ENCODE measurements at places on chromosomes 5 and 9.

DNA sequence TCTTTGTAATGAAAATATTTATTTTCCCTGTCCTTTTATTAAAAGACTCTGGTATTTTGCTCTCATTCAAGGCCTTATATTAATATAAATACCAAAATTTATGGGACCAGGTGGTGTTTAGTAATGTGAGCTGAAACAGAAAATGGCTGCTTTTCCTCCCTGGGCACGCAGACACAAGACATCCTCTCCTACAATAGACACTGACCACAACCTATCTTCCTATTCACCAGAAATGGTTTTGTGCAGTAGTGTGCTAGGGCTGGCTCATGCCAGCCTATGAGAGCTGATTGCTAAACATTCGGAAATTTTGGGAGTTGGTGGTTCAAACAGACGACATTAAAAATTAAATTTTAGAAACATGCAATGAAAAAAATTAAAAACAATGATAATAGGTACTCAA lies 338.2 kb downstream of the BNC2 start:
- DNase-seq, result no peak

- DNase-seq, result peak; percentile 14
These were observed 188.8 kb downstream of the FBN2 start for GRCh38 chr5:128349044-128349858.

GRCh38 chr9:37929441-37929895 lies 25.5 kb upstream of the SLC25A51 start:
- no peak for DNase-seq

DNA sequence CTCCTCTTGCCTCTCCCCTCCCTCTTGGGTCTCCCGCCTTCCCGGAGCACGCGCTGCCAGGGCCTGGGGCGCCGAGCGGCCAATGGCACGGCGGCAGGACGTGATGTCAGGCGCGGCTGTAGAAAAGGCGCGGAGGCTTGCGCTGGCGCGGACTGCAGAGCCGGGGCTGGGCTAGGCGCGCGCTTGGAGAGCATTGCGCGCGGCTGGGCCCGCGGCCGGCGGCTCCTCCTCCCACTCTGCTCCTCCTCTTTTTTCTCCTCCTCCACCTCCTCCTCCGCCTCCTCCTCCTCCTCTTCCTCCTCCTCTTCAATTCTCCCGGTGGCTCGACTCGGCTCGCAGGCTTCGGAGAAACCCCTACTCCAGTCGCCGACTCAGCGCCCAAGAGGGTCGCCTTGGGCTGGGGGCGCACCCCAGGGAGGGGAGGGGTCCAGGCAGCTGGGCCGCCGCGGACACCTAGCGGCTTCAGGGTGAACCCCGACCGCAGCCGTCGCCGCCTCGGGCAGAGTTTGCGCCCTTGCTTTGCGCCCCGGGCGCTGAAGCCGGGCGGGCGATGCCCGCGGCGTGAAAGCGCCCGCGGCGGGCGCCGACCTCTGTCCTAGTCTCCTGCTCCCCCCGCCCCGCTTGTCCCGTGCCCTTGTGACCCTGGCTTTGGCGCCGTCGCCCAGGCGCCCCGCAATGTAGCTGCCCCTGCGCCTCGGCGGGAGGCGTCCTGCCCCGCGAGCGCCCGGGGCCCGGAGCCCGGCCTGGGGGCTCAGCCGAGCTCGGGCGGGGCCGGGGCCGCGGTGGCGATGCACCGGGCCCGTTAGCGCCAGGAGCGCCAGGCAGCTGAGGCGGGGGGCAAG lies at the start of gene LHX2:
Gene LHX2, plus strand, starts transcription at position 309 of the 842 bp plus-strand sequence. CDS start 581 bp downstream, outside the sequence.
- peak; percentile 91 for DNase-seq

DNA sequence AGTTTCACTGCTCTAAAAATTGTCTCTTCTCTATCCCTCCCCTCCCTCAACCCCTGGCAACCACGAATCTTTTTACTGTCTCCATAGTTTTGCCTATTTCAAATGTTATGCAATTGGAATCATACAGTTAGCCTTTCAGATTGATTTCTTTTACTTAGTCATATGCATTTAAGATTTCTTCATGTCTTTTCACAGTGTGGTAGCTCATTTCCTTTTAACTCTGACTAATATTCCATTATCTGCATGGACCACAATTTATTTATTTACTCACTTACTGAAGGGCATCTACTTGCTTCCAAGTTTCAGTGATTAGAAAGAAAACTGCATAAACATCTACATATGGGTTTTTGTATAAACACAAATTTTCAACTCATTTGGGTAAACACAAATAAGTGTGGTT lies 372.3 kb downstream of the CDH18 start:
- no peak for DNase-seq

- DNase-seq, result no peak
These were observed 36.4 kb upstream of the IPPK start for GRCh38 chr9:92706218-92706940.

DNA sequence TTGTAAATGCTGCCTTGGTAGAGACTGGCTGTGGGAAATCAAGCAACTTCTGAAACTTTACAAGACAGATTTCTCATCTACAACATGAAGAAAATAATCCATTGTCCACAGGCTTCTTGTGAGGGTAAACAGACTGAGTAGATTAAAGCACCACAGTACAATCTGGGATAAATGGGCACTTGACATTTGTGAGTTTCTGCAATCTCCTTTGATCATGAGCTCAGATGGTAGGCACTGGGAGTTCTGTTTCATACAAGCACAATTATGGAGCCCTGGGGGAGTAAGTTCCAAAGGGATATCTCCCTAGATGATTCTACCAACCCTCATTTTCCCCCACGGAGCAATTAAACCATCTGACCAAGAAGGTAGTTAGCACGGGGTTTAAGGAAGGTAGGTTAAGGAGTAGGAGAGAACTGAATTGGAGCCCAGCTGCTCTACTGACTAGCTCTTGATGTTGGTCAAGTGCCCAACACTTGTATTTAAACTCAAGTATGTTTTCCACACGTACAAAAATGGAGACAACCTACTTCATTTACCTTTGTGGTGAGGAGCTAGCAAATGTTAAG lies 479.5 kb upstream of the TNC start:
- DNase-seq, result no peak

DNA sequence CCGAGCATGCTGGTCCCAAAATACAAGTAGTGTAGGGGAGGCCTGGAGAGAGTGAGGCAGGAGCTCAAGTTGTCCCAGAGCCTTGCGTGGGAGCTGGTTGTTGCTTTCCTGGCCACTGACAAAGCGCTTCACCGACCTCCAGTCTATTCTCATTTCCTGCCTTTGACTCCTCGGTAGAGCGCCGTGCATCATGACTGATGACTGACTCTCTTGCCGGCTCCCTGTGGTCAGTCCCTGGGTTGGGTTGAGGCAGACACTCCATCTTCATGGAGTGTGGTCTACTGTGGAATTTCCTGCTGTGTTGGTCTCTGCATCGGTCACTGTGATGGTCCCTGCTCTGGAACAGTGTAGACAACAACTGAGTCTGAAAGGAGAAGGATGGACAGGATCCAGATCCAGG lies 175.1 kb upstream of the S1PR3 start:
- DNase-seq, result no peak

DNA sequence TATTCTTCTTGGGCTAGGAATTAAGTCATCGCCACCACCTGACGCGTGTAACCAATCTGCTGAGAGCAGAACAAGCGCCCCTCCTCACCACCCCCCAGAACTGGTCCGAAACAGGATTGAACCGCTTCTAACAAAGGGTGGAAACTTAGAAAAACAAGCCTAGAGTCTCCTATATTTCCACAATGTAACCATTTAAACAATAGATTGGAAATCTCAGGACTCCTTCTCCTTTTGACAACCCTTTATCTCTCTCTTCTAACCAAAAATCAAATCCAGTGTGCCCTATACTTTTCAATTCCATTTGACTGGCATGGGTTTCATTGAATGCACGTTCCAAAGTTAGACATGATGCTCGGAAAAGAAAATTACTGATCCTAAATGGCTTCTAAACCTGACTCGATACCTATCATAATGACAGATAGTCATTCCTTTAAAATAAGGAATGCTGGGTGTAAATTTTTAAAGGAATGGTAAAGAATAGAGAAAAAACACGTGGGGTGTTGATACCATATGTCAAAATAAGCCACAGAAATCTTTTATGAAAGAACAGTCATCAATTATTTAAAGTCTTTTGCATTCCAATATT lies 1.2 kb downstream of the ARRDC3 start:
- DNase-seq, result peak; percentile 51

DNA sequence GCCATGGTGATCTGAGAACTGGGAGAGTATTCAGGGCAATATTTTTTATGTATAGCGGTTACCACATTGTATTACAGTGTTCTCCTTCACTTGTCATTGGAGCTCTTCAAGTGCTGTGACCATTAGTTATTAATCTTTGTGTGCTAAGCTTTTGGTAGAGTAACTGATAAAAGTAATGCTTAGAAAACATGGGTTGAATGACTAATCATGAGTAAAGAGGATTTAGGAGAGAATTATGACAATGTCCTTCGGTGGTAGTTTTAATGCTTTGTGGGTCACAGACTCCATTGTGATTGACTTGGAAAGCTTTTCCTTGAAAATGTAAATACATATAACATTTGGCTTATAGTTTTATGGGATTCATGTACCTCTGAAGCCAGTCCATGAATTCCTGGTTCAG lies 21.4 kb downstream of the TGFBR1 start:
- no peak for DNase-seq

GRCh38 chr5:126449751-126450271 lies 26.6 kb downstream of the GRAMD2B start:
- DNase-seq, result no peak

GRCh38 chr9:26470284-26470683 lies 422.3 kb downstream of the CAAP1 start:
- no peak for DNase-seq

- DNase-seq, result no peak
These were observed 148.8 kb downstream of the DCP2 start for GRCh38 chr5:113125371-113125770.

GRCh38 chr5:134817006-134817405 lies 28.8 kb upstream of the C5orf24 start:
- DNase-seq, result no peak

GRCh38 chr5:93348231-93348630 lies 232.8 kb downstream of the NR2F1-AS1 start:
- no peak for DNase-seq

- DNase-seq, result no peak
These were observed 15.3 kb downstream of the PLPP7 start for GRCh38 chr9:131304676-131305355.

DNA sequence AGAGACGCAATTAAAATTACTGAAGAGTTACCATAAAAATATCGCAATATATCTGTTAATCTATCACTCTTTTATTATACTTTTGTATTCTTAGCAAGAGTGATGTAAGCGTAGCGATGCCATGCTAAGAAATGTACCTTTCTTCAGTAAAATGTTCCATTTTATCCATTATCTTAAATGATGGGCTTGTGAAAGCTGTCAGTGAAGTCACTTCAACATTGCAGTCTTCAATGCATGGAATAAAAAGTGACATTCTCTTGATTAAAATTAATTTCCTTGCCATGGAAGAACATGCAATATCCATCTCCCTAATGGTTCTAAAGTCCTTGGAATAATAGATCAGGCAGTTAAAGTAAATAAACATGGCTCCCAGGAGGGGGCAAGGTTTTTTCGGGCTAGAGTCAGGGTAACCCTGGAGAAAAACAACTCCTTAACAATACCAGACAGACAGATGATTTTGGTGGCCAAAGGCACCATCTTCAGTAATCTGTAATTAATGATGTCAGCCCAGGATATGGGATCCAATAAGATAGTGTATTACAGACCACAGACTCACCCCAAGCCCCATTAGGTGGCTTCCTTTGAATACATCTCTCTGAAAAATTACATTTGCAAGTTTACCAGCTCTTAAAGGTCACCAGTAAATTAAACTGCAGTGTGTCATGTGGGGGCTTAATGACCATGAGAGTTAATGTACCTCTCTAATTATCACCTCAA lies 677.1 kb downstream of the DTWD2 start:
- no peak for DNase-seq

DNA sequence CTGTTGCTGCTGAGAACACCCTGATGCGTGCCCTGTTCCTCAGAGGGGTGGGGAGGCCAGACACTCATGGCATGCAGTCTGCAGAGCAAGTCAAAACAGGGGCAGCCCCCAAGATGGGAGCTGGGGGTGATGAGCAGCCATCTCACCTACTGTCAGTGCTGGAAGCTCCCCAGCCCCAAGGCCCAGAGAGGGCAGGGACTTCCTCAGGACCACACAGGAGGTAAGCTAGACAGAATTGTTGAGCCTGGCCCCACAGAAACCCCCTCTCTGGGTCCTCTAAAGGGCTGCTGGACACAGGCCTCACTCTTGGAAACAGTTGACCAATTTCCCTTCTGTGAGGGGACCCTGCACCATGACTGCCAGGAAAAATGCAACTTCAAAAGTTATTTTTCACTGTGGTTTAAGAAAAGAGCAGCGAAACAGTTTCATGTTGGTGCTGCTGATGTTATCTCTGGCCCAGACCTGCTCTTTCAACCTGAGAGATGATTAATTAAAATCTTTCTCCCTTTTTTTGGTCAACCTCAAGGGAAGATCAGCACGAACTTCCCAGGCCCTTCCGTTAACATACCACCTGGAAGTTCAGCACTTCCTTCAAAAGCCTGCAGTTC lies 9.6 kb downstream of the CSF2 start:
- DNase-seq, result no peak

- no peak for DNase-seq
These were observed 60.1 kb upstream of the UBAC1 start for GRCh38 chr9:136021171-136021871.

DNA sequence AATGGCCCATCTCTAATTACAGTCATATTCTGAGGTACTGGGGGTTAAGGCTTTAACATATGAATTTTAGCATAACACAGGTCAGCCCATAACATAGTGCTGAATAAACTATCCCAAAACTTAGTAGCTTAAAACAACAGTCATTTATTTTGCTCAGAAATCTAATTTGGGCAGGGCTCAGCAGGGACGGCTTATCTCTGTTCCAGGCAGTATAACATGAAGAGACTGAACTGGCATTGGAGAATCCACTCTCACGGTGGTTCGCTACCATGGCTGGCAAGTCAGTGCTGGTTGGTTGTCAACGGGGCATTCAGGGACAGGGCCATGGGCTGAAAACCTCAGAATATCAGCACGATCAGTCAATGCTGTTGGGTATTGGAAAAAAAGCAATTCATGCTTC lies 520.8 kb upstream of the DAP start:
- DNase-seq, result no peak

DNA sequence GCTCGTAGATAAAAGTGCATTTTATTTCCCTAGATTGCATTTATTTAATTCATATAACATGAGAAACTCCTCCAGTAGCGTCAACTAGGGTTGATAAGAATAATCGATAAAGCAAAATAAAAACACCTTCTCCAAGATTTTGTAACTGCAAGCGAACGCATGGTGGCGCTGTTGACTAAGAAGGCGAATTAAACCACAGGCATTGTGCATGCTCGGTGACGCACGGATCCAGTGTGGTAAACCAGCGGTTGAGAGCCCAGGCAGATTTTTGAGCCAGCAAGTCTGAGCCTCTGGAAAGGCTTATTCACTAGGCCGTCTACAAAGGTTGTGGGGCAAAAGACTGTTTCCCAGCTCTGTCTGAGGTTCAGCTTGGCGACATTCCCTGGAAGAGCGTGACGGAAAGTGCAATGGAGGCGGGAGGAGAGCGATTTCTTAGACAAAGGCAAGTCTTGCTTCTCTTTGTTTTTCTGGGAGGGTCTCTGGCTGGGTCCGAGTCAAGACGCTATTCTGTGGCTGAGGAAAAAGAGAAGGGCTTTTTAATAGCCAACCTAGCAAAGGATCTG lies at the start of gene PCDHB3:
Gene PCDHB3, plus strand, starts transcription at position 231 of the 563 bp plus-strand sequence. Its CDS starts 177 bp downstream, at position 408.
- no peak for DNase-seq

GRCh38 chr5:40797273-40798011 lies 732 bp downstream of the PRKAA1 start:
- peak; percentile 83 for DNase-seq

- DNase-seq, result no peak
These were observed 754 bp downstream of the DCAF12 start for GRCh38 chr9:34125681-34126206.
